ENCODE measurements at places on chromosomes 3 and 15. TPM values are rescaled to one million over a fixed set of nuclear protein-coding genes. Genes with fewer than 3 reads are reported as not detected.

- peaks cover 13% of the 10 kb centered on the region for H3K27me3 ChIP-seq
- no peak overlapping the region for H3K4me3 ChIP-seq
- no peak overlapping the region for H3K27ac ChIP-seq
- no peaks in the 10 kb centered on the region for H3K36me3 ChIP-seq
Measured at GRCh38 chr15:98393471-98393870, 254.9 kb upstream of the IGF1R start.

DNA sequence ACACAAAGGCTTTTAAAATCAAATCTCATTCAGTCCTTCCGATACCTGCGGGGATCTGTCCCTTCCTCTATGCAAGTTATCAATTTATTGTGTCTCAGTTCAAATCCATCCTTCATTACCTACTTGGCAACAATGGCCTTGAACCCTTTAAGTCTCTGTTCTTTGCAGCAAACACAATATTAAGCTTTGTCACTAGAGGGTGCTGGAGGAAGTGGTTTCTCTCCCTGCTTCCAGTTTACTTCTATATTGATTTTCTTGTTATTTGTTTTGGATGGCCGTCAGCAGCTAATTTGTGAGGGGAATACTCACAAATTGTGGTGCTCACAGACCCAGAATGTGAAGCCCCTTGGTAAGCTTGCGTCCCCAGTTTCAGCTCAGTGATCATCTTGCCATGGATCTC is 278.3 kb downstream of the FGF12 start:
- DNase-seq: no peak
- no peaks in the 10 kb centered on the region for H3K4me1 ChIP-seq
- no peaks in the 10 kb centered on the region for H3K36me3 ChIP-seq
- no peak overlapping the region for H3K27ac ChIP-seq
- no peak overlapping the region for H3K4me3 ChIP-seq
- H3K27me3 ChIP-seq: peaks cover 22% of the 10 kb centered on the region

- H3K27ac ChIP-seq: no peak overlapping the region
- DNase-seq: no peak
- H3K4me3 ChIP-seq: no peak overlapping the region
- no peaks in the 10 kb centered on the region for H3K27me3 ChIP-seq
Measured at GRCh38 chr15:67807836-67808235, 17.5 kb upstream of the SKOR1 start.

GRCh38 chr3:191290311-191291025 is 38.7 kb upstream of the CCDC50 start:
- no peak for DNase-seq
- no peak overlapping the region for H3K27ac ChIP-seq
- no peak overlapping the region for H3K4me3 ChIP-seq
- no peaks in the 10 kb centered on the region for H3K27me3 ChIP-seq
- no peaks in the 10 kb centered on the region for H3K36me3 ChIP-seq

GRCh38 chr3:44228900-44229299 is 12.8 kb upstream of the TOPAZ1 start:
- peaks cover 5% of the 10 kb centered on the region for H3K27me3 ChIP-seq
- H3K4me1 ChIP-seq: no peaks in the 10 kb centered on the region
- no peak overlapping the region for H3K4me3 ChIP-seq
- no peaks in the 10 kb centered on the region for H3K36me3 ChIP-seq

DNA sequence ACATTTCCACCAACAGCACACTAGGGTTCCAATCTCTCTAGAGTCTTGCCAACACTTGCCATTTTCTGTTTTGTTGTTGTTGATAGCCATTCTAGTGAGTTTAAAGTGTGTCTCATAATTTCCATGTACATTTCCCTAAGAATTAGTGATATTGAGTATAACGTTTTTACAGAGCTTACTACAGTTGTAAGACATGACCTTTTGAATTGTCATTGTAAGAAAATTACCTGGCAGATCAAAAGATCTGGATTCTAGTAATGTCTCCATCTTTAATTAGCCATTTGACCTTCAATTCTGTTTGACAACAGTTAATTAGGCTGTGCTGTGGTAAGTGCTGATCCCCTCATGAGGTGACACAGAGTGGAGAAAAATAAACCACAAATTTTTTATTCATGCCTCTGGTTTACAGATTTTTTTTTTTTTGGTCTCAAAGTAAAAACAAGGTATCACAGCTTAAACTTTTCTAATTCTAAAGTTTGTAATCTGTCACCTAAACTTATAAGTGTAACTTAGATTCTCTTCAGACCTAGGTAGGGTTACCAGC is 20.9 kb downstream of the MCTP2 start:
- no peak overlapping the region for H3K27ac ChIP-seq
- no peaks in the 10 kb centered on the region for H3K27me3 ChIP-seq
- DNase-seq: no peak
- H3K4me1 ChIP-seq: no peaks in the 10 kb centered on the region
- H3K36me3 ChIP-seq: no peaks in the 10 kb centered on the region
- no peak overlapping the region for H3K4me3 ChIP-seq

DNA sequence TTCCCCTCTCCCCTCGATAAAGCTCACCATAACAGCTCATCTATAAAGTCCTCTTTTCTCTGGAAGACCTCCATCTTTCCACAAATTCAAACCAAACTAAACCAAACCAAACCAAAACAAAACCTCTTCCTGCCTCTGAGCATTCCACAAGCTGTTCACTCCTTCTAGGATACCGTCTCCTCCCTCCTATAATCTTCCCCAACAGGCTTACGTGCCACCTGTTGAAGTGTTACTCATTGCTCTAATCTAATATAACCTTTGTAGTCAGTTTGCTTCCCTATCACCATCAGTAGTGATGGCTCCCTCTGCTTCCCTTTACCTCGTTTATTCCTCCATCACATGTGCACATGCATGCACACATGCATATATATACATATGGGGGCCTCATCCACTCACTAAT is 12.7 kb upstream of the CCR9 start:
- H3K36me3 ChIP-seq: no peaks in the 10 kb centered on the region
- H3K4me3 ChIP-seq: no peak overlapping the region
- DNase-seq: no peak
- H3K27me3 ChIP-seq: no peaks in the 10 kb centered on the region
- no peak overlapping the region for H3K27ac ChIP-seq
- H3K4me1 ChIP-seq: no peaks in the 10 kb centered on the region

DNA sequence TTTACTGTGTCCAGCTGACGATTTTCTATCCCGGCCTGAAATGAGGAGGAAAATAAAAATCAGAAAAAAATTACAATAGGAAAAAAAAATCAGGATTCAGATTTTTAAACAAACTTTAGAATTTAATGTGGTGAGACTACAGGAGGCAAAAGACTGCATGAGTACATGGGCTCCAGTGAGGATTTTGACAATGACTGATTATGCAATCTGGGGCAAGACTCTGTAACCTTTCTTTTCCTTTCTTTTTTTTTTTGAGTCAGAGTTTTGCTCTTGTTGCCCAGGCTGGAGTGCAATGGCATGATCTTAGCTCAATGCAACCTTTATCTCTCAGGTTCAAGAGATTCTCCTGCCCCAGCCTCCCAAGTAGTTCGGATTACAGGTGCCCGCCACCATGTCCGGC is 29.9 kb downstream of the SPG11 start:
- H3K27ac ChIP-seq: no peak overlapping the region
- H3K4me1 ChIP-seq: no peaks in the 10 kb centered on the region
- H3K4me3 ChIP-seq: no peak overlapping the region
- peaks cover 11% of the 10 kb centered on the region for H3K36me3 ChIP-seq
- H3K27me3 ChIP-seq: no peaks in the 10 kb centered on the region
- no peak for DNase-seq

DNA sequence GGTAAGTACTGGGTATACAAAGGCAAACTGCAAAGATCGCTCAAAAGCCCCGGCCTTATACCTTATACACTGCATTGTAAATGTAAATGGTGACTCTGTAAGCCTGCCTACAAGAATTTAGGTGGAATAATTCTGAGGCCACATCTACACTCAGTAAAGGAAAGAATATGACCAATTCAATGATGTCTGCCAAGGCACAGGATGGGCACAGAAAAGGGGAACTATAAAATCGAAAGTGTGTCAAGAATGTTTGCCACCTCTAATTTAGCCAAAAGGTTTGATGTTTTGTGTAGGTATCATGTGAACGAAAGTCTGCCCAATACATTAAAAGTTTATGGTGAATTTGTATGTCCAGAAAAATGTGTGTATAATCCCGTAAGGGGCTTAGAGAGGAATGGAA is 96.1 kb downstream of the FOXP1 start:
- no peak overlapping the region for H3K27ac ChIP-seq
- no peak overlapping the region for H3K4me3 ChIP-seq
- no peaks in the 10 kb centered on the region for H3K27me3 ChIP-seq
- no peak for DNase-seq
- no peaks in the 10 kb centered on the region for H3K4me1 ChIP-seq

Gene IFT122
- 52.4 TPM for total RNA-seq

Gene CCR3
- total RNA-seq: not detected

Gene SLC15A2
- 0.41 TPM for total RNA-seq
